ENCODE measurements at places on chromosomes 7 and 10.

DNA sequence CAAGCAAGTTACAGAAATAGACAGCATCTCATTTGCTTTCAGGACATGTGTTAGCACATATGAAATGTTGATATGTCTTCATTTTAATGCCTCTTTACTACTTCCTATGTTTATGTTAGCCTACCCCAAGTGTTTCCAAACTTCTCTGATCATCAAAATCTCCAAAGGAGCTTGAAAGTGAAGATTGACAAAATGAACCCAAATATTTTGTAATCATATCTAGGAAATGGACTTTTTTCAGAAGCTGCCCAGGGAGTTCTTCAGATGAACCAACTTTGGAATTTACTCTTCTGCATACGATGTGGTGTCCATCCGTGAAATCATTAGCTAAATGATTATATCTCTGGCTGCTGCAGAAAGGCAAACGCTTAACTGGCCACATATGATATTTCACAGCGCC, 101.2 kb upstream of the AOAH start:
- no peak for DNase-seq

- DNase-seq = no peak
Measured at GRCh38 chr10:50636618-50637579, 13.1 kb upstream of the SGMS1 start.

GRCh38 chr10:119131512-119132240, 27.8 kb downstream of the DENND10 start:
- DNase-seq = no peak

DNA sequence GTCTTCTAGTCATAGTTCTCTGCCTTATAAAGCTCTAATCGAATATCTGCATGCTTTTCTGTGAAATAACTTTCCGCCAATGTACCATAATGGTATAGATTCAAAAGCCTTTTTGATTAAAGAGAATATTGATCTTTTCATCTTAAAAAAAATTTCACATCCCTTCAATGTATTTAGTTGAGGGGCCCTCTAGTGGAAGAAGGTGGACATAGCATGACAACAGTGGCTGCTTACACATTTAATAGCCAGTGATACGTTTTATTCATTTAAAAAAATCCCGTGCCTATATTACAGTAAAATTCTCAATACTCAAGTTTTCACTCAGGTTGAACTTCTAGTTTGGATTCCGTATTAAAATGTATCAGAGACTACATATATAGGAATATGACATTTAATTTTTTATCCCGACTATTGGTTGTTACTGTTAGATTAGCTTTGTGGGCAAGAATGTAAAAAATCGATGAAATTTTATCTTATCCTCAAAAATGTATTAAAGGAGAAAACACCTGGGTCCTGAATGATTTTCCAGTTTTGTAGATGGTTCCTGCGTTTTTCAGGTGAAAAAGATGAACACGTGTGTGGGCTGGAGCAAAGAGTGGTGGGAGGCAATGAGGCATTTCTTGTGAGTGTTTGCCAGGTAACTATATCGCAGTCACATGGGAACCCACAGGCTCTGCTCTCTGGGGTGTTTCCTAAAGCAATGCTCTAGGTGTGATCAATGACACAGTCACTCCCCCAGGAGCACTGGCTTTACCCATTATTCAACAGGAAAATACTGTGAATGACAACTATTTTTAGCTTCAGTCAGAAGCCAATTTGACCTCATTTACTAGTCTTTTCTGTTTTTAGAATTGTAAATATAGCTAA, 24.1 kb upstream of the PNLIP start:
- peak; percentile 29 for DNase-seq

DNA sequence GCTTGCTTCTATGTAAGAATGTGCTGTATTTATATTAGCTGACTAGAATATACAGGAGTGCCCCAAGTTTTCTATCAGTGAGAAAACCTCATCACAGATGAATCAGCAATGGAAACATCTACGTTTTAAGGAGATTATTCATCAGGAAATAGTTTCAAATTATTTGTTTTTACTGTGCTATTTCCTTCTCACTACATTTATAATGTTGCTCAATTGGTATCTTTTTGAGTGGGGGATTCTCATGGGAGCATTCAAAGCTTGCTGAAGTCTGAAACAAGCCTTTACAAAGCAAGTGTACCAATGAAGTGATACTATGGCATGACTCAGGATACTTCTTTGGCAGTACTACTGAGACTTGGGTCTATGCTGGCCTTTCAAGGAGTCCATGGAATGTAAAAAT, 191.1 kb upstream of the SLC26A5 start:
- DNase-seq = no peak

DNA sequence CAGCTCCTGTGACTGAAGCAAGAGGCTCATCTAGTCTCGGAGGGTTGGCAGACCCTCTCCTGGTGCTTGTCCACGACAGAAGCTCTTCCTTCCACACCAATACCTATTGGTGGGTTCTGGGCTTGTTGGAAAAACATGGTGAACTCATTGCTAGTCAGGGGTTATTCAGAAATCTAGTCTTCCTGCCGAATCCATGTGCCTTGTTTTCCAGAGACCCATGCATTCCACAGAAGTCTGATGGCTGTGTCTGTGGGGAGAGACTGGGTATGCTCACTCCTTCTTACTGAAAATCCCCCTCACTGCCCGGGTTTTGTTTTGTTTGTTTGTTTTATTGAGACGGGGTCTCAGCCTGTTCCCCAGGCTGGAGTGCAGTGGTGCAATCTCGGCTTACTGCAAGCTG, 138.3 kb downstream of the DNAJB6 start:
- no peak for DNase-seq

- DNase-seq = no peak
Measured at GRCh38 chr7:72325561-72325960, 86.6 kb downstream of the CALN1 start.

DNA sequence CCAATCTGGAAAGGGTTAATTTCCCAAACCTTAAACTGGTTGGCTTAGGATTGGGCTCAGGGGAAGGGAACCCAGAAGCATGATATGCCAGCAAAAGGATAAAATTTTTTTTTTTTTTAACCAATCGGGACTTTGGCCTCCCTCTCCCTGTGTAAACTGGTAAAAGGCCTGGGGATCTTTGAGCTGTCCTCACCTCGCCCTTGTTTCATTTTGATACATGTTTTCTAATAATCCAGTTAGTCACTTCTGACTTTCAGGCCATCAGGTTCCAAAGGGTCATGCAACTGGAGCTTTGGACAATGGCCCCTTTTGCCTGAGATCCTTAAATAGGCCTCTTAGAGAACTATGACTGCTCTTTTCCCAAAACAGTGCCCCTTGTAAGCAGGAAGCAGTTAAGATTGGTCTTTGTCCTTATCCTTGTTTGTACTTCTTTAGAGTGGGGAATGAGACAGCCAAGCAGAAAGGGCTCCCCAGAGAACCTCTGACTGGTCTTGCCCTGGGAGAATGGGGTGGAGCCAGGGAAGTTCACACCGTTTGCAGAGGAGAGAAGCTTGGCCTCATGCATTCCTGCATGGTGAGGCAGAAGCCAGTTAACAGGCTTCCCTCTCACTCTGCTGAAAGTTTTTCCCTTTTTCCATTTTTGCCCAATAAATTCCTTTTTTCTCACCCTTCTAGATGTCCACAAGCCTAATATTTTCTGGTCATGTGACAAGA, 424.2 kb upstream of the CNTNAP2 start:
- DNase-seq = no peak

DNA sequence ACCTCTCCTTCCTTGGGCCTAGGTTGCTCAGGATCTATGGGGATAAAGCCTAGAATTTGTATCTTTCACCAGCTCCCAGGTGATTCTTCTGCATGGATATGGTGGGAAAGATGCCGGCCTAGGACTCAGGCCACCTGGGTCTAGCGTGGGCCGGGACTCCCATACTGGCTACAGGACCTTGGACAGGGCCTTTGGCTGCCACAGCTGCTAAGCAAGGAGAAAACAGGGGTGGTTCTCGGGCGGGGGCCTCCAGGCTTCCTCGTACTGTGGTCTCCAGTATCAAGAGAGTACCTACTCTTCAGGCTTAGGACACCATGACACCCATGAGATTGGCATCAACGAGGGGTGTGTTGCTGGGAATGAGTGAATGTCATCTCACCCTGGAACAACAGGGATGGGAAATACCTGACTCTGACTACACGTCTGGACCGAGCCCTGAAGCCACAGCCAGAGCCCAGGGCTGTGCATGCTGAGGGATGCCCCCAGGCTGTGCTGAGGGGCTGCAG, 120.3 kb upstream of the ADAM12 start:
- no peak for DNase-seq

GRCh38 chr10:93758891-93759410, 1.2 kb downstream of the LGI1 start:
- no peak for DNase-seq

- no peak for DNase-seq
Measured at GRCh38 chr10:33927347-33927746, 592.9 kb upstream of the NRP1 start.

- no peak for DNase-seq
Measured at GRCh38 chr7:3233301-3233700, 67.8 kb upstream of the SDK1 start.

GRCh38 chr7:38178695-38179344, 775 bp downstream of the STARD3NL start:
- no peak for DNase-seq

Measured in HAP-1 (cell line).